Foreskin keratinocyte (primary cell): ENCODE measurements at places on chromosomes 1 and 21. TPM values are rescaled to one million over a fixed set of nuclear protein-coding genes. Genes with fewer than 3 reads are reported as not detected.

DNA sequence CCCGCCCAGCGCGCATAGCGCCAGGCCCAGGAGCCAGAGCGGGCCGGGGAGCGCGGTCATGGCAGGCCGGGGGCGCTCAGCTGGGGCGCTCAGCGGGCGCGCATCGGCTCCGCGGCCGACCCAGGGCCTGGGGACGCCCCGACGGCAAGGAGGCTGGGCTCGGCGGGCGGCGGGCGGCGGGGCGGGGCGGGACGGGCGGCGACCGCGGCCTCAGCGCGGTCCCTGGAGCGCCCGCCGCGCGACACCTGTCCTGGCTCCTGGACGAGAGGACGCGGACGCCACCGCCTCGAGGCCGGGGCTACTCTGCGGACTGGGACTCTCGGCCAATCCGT is 273 bp downstream of the BMP8B start:
- DNase-seq: no peak

The LY9 gene
- total RNA-seq: not detected in 2 replicates

GRCh38 chr1:41833519-41834000 is 85.2 kb downstream of the HIVEP3 start:
- DNase-seq: no peak

The AMIGO1 gene
- 0.32 and 0.82 TPM in 2 replicates for total RNA-seq

The BEND5 gene
- total RNA-seq: not detected in 2 replicates

The WNT9A gene
- 0.53 and 2.0 TPM in 2 replicates for total RNA-seq

- no peak for DNase-seq
Observed at GRCh38 chr1:55044617-55045397, 5.5 kb downstream of the PCSK9 start.

The CBR3 gene
- total RNA-seq: 6.2 and 7.9 TPM in 2 replicates

The ERG gene
- total RNA-seq: 0.24 and 0.49 TPM in 2 replicates

- no peak for DNase-seq
Observed at GRCh38 chr1:43898981-43899380, 34.6 kb upstream of the ARTN start.

The DYRK1A gene
- total RNA-seq: 29.0 and 30.1 TPM in 2 replicates

- no peak for DNase-seq
Observed at GRCh38 chr1:3590139-3590763, 21.1 kb downstream of the MEGF6 start.

DNA sequence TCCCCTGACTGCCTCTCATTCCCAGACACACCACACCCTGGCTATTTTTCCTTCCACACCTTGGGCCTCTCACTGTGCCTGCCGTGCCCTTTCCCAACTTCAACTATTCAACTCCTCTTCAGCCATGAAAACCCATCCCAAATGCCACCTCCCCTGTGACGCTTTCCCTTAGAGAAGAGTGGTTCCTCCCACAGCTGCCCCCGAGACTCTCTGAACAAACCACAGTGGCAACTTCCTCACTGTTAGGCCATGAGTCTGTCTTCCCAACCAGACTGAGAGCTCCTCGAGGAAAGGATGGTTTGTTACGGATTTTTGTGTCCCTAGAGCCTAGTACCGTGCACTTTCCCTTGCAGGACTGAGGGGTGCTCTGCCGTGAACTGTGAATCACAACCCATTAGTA is 59.2 kb downstream of the LRRN2 start:
- no peak for DNase-seq

GRCh38 chr1:5976726-5977493 is 15.3 kb downstream of the NPHP4 start:
- no peak for DNase-seq

The KRTAP19-3 gene
- total RNA-seq: not detected in 2 replicates

The CD1B gene
- not detected in 2 replicates for total RNA-seq

- no peak for DNase-seq
Observed at GRCh38 chr21:14686466-14687267, 140.6 kb upstream of the SAMSN1 start.

GRCh38 chr1:231134624-231135023 is 27.2 kb upstream of the TRIM67 start:
- no peak for DNase-seq

GRCh38 chr1:168148916-168149315 is 12.2 kb upstream of the GPR161 start:
- DNase-seq: no peak

DNA sequence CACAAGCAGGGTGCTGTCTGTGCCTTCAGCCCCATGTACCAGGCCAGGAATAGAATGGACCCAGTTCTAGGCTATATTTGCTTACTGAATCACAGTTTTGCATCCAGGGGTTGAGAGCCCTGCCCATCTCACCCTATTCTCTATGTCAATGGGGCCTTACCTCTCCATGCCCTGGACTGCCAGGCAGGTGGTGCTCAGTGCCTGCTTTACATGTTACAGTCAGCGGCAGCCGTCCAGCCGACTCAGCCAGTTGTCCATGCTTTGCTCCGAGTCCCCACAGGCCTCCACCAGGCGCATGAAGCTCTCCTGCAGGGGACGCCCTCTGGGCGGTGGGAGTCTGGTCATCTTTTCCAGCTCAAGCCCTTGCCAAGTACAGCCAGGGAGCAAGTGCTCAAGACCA is 12.2 kb upstream of the FAM167B start:
- DNase-seq: no peak

The CFAP126 gene
- total RNA-seq: not detected in 2 replicates

DNA sequence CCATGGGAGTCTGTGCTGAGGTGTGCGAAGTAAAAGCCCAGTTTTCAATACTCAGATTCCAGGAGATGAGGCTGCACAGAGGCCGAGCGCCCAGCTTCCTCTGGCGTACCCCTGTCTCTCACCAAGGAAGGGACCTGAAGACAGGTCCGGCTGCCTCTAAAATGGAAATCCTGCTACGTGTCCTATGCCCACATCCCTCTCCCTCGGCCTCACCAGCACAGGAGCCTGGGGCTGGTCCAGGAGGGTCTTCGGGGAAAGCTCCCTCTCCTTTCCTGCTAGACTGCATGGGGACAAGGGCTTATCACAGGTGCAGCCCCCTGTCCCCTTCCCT is 392 bp downstream of the MRPL55 start:
- DNase-seq: no peak

The RGS16 gene
- 0.07 and 0.14 TPM in 2 replicates for total RNA-seq

GRCh38 chr1:152182431-152182830 is 23.4 kb upstream of the RPTN start:
- DNase-seq: peak; percentile 60

The TLCD4 gene
- total RNA-seq: 0.10 and 0.11 TPM in 2 replicates

DNA sequence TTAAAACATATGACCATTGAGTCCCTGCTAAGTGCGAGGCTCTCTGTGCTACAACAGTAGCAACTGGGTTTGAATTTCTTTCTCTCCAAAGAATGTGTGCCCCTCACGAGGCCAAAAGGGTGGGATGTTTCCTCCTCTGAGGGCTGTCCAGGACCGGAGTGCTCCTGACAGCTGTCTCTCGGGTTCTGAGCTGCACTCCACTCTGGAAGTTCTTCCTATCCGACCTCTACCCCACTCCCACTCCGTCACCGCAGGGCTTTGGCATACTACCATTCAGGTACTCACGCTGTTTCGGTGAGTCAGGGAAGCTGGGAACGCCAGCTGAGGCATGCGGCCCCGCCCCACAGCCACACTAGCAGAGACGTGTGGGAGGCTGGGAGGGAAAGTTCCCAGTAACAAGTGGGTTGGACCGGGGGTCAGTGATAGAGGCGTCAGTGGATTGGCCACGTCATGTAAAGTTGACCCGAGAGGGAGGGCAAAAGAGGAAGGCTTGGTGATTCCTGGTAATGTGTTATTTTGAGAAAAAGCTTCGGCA is 705 bp upstream of the SLC50A1 start:
- DNase-seq: peak; percentile 98

GRCh38 chr1:101344745-101345144 is 107.9 kb downstream of the S1PR1 start:
- DNase-seq: no peak

The ELF3 gene
- total RNA-seq: 0.04 and 0.07 TPM in 2 replicates

The ELAPOR1 gene
- total RNA-seq: 0.18 and 0.75 TPM in 2 replicates

DNA sequence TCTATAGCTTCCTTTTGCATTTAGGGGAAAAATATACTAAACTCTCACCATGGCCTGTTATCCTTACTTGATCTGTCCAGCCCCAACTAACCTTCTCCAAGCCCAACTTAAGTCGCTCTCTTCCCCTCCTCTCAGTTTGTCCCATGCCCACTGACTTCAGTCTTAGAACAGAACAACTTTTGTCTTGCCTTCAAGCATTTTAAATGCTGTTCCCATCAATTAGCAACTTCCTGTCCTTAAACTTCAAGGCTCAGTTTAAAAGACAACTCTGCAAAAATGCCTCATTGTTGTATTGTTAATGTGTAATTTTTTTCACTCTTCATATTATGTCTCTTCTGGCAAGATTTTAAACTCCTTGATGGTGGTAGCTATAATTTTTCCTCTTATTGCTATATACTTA is 526.9 kb downstream of the NEGR1 start:
- DNase-seq: no peak

The TMEM82 gene
- total RNA-seq: not detected in 2 replicates

The AMY2A gene
- total RNA-seq: not detected in 2 replicates

GRCh38 chr21:38699048-38699447 is 106.7 kb upstream of the ETS2 start:
- DNase-seq: no peak
